ENCODE measurements at places on chromosomes 6 and 20.

GRCh38 chr6:29336269-29336668 is 32.4 kb downstream of the OR5V1 start:
- DNase-seq = no peak

DNA sequence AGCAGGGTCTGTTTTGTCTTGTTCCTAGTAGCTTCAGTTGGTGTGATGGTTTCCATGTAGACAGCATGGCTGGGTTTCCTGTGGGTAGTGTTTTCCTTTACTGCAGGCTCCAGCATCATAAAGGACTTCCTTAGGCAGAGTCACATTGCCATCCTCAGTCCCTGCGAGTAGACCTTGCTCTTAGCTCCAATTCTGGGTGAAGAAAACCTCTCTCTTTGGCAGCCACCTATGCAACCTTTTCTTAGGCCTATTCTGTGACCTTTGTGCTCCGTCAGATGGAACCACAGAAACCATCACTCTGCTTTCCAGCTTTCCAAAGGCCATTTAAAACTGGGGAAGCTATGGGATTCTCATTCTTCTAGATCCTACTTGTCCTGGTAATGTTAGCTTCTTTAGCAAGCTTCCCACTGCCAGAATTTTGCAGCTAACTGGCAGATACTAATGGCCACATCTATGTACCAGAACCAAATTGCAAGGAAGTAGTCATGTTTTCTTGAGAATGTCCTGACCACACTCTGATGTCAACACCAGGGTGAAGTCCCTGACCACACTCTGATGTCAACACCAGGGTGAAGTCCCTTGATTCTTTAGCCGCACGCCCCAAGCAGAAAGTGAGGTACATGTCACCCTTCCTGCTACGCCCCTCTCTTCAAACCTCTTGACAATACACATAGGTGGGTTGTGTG is 646.6 kb upstream of the HS3ST5 start:
- no peak for DNase-seq

DNA sequence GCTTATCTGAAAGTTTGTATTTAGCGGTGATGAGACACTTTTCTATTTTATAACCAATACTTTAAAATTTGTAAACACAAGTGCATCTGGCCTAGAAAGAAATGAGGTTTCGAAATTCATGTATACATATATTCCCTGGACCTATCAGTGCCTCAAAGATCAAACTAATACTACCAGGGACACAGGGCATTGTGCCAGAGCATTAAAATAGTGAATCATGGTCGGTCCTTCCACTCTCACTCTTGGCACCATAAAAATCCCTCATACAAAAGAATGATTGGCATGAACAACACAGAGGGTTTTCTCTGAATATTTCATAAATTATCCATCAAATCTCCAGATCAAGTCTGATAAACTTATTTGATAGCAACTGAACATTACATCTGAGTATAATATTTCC is 62.0 kb downstream of the MMUT start:
- DNase-seq = peak; percentile 43

- DNase-seq = no peak
These were observed 6.6 kb downstream of the SLC2A4RG start for GRCh38 chr20:63745961-63746731.

DNA sequence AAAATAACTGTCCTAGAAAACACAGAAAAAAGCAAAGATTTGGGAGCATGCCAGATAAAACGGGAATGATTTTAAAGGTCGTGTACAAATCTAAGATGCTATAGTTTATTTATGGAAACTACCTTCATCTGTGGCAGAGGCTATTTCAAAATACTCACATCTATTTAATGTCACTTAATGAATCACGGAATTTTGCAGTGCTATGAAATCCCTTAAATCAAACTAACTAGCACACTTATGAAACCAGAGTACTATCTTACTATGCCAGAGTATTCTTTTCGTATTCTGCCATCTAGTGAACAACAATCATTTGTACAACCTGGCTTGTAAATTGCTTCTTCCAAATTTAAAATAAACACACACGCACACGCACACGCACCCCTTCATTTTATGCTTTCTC is 77.9 kb upstream of the BMP5 start:
- DNase-seq = peak; percentile 67

DNA sequence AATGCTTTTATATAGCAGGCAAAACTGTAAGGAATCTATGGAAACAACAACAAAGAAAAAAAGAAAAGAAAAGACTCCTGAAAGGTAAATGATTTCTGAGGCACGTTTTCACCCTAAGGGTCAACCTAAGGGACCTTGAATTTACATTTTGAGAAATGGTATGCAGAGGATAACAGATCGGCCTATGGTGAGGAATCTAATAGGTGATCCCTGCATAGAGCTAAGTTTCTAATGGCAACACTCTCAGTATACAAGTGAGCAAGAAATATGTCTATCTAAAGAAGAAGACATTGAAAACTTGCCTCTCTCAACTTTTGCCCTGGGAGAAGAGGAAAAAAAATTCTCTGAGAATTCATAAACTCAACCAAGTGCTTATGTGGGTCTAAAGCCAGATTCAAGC is 18.9 kb upstream of the AKAP7 start:
- no peak for DNase-seq

DNA sequence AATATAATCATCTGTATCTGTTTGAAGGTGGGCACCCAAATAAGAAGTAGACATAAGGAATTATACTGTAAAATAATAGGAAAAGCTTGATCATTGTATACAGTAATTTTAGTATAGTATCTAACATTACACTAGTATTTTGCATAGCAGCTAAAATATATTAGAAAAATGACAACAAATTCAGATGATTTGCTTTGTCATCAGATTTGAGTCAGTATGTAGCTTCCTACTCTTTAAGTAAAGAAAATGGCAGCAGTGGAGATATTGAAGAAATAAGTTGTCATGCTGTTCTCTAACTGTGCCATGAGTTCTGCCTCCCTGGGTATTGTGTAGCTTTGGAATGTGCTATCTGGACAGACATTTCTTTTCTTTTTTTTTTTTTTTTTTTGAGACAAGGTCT is 74.4 kb downstream of the TIAM2 start:
- no peak for DNase-seq

GRCh38 chr6:83954371-83954770 is 79.2 kb upstream of the MRAP2 start:
- no peak for DNase-seq

DNA sequence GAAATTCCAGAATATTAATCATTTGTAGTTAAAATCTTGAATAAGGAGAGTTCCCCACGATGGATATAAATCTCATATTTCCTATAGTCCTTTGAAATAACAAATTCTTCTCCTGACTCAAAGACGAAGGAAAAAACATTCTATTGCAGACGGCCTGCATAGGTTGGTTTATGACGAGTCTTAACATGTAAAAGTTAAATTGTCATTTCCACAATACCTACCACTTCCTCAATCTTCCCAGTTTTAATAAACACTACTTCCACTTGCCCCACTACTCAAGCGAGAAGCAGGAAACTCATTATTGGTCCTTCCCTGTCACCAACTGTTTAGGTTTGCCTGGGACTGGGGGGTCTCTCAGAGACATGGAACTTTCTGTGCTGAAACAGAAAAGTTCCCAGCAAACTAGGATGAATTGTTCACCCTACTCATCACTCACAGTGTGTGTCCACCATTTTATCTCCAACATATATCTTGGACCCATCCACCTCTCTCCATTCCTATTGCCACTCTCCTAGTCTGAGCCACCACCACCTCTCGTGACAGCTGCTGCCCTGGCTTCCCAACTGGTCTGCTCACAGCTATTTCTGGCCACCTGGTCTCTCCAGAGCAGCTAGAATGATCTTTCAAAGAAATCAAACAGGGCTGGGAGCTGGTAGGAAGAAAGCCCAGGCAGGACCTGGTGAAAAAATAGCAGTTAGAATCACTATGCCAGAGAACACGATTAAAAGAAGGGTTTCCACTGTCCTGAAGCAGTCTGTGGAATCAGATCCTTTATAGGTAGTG is 15.1 kb upstream of the ZSCAN9 start:
- no peak for DNase-seq

DNA sequence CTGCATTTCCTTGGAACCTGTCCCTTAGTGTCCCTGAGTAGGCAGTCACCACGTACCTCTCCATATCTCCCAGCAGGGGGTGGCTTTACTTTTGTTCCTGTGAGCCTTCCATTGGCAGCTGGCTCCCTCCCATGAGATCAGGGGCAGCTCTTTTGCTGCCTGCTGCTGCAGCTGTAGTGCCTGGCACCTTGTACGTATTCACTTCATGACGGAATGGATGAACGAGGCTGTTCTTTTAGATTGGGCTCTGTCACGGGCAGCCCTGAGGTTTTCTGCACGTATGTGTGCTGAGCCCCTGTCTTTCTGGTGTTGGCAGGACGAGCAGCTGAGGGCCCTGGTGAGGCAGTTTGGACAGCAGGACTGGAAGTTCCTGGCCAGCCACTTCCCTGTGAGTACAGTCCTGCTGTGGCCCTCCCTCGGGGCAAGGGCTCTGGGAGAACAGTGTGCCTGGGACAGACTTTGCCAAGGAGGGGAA is 14.6 kb downstream of the MYBL2 start:
- no peak for DNase-seq

GRCh38 chr6:49978332-49979226 is 9.2 kb upstream of the DEFB113 start:
- no peak for DNase-seq

DNA sequence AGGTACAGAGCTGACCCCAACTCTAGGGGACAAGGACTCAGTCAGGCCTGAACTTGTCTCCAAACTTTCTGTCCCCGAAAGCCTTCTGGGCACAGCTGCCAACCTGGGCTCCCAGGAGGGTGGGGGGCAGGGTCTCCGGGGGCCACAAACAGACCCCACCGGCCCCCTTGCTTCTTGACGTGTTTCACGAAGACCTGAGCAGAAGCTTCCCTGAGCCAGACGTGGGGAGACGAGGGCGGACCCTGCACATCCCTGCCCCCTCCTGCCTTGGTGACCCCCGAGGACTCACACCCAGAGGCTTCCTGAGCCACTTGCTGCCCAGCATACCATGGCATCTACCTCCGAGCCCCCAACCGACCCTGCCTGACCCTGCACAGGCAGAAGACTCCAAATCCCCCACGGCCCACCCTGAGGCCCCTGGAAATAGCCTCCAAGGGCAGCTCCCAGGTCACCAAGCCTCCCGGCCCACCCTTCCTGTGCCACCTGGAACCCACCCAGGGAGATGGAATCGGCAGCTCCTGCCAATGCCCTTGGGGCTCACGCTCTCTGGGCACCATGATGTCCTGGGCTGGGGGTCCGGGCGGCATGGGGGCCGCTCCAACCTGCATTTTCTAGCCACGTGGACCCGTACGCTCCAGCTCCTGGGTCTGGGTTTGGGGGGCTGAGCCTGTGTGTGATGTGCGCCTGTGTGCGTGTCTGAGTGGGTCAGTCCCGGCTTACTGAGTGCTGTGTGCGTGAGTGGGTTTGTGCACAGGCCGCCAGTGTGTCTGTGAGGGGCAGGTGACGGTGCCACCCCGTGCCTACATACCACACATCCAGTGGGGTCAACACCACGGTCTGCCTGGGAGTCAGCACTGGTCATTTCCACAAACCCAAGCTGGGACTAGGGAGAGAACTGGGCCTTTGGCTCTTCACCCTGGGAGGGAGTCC is 2.5 kb upstream of the PTK6 start:
- DNase-seq = no peak

GRCh38 chr6:41781366-41781730 is 766 bp downstream of the PRICKLE4 start:
- DNase-seq = no peak

GRCh38 chr6:128244751-128245405 is 275.5 kb downstream of the PTPRK start:
- DNase-seq = peak; percentile 13

- no peak for DNase-seq
These were observed 6.4 kb downstream of the SERAC1 start for GRCh38 chr6:158161566-158162254.

DNA sequence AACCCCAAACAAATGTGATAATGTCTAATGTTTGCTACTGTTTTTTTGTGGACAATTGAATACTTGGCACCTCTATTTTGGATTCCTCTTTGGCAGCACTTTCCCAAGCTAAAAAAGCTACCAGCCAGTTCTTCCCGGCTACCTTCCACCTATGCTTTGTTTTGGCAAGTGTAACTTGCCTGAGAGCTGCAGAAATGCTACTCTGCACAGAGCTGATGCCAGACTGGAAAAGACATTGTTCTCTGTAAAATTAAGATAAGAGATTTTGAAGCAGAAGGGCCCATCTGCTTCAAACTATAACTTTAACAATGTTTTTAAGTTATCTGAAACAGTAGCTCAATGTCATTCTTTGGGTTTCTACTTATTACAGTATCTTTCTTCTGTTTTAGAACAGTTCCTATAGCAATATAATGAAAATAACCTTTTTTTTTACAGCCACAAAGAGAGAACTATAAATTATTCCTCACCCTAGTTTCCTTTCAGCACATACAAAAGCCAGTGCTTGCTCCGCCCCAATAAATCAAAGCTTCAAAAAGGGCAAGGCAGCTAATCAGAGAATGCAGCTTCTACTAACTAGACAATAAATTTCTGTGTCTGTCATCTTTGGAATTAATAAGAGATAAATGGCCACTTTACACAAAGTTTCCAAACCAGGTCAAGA is 183.1 kb downstream of the UBE3D start:
- no peak for DNase-seq

DNA sequence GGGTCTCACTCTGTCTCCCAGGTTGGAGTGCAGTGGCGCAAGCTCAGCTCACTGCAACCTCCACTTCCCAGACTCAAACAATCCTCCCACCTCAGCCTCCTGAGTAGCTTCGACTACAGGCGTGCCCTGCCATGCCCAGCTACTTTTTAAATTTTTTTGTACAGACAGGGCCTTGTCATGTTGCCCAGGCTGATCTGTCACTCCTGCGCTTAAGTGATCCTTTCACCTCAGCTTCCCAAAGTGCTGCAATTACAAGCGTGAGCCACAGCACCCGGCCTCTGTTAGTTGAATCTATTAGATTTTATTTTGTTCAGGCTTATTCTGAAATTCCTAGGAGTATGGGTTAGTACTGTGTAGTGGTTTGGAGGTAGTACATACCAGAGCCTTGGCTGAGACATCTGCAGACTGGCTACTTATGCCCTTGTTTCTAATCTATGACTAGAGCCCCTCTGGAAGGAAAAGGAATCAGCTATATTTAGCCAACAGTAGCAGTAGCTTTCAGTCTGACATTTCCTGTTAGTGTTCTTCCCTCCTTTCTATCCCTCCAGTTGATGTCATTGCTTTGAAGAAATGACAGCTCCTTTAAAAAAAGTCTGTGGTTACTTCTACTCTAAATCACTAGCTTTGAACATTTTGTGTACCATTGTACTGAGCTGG is 74.4 kb downstream of the ITCH start:
- DNase-seq = peak; percentile 27

GRCh38 chr20:46049190-46049589 is 20.2 kb downstream of the SLC12A5 start:
- DNase-seq = no peak

DNA sequence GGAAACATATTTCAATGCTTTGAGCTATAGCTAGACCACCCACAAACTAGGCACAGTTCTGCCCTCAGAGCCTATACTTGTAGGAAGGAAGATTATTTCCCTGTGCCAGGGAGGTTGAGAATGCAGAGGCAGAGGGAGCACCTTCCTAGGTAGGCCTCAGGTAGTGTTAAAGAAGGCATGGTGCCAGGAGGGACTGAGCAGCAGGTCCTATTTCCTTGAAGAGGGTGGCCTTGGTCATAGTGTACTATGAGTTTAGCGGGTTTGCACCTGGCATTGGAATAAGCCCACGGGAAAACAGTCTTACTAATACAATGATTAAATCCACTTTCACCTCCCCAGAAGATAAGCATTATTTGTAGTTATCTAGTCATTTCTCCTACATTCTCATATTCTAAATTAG is 375.4 kb downstream of the CDKAL1 start:
- no peak for DNase-seq

- DNase-seq = no peak
These were observed 117.3 kb downstream of the MYB start for GRCh38 chr6:135298455-135298854.

GRCh38 chr6:17204533-17204932 is 76.6 kb upstream of the RBM24 start:
- no peak for DNase-seq

- no peak for DNase-seq
These were observed 275.1 kb upstream of the CDH4 start for GRCh38 chr20:60976913-60977312.
